Heart left ventricle (tissue), 16 donors: ENCODE measurements at places on chromosomes 2 and 18. TPM values are rescaled to one million over a fixed set of nuclear protein-coding genes. Genes with fewer than 3 reads are reported as not detected.

The SRD5A2 gene
- total RNA-seq, result not detected

DNA sequence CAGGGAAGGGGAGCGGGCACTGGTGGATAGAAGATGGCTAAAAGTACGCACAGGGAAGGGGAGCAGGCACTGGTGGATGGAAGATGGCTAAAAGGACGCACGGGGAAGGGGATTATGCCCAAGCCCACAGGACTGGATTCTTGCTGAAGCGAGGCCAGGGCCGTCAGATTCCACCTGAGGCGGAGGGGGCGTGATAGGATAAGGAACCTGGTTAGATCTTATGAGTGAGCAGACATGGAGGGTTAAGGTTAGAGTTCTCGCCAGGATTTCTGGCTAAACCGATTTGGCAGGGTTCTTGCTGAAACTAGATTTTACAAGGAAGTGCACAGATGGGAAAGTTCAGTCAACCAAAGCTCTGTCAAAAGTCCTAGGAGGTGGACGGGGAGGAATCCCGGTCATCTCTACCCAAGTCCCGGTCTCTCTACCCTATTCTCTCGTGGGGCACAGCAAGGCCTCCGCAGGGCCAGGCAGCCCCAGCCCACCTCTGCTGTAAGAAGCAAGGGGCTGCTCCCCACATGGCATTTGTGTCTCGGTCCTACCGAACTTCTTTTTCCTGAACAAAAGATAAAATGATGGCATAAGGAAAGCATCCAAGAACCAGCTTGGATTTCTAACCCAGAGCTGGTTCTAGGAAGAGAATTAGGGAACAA, 140.8 kb downstream of the PTGR3 start:
- DNase-seq, result no peak

- no peak for DNase-seq
Measured at GRCh38 chr2:101442667-101443061, 32.2 kb downstream of the RFX8 start.

The NEB gene
- 13.0 TPM for total RNA-seq

DNA sequence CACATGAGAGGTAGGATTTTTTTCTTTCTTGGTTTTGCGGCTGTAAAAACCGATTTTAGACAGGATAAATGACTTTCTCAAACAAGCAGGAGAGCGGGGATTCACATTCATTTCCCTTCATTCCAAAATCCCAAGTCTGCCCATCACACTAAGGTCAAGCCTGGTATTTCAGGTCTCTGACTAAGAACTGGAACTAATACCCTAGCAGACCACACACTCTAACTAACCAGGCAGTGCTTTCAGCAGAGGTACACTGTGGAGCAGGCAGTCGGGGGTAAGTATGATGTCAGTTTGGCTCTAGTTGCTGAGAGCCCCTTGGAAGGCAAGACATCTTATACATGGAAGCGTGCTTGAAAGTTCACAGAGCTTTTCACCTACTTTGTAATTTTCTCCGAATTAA, 128.1 kb upstream of the LHCGR start:
- no peak for DNase-seq

The ZNF532 gene
- 71.3 TPM for total RNA-seq
